ENCODE measurements at places on chromosomes 13 and 19.

- no peak for DNase-seq
These were observed 24.4 kb upstream of the URAD start for GRCh38 chr13:28012896-28013295.

DNA sequence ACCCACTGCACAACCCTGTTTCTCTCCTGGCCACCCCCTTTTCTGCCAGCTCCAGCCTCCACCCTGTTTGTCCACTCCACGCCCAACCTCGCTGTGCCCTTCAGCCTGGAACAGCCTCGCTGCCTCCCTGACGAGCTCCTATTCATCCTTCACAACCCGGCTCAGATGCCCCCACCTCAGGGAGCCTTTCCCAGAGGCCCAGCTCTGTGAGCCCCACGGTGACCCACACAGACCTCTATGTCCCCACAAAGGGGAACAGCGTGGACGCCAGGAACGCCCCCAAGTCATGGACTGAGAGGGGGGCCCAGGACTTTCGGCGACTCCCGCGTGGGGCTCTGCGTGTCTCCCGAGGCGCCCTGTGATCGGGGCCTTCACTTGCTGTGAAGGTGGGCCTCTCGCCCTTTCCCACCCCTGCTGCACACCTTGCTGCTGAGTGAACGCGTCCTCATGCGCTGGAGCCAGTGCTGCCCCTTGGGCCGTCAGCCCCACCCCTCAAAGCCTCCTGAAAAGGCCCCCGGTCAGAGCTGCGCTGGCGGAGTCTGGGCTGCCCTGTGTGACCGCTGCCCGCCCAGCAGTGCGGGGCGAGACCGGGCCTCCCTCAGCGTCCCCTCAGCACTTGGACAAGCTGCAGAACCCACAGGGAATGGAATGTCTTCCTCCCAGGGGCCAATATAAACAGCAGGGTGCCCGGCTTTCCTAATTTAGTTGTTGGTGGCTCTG lies 40.0 kb downstream of the ADPRHL1 start:
- DNase-seq: no peak

- no peak for DNase-seq
These were observed 5.8 kb downstream of the QTRT1 start for GRCh38 chr19:10706990-10707389.

DNA sequence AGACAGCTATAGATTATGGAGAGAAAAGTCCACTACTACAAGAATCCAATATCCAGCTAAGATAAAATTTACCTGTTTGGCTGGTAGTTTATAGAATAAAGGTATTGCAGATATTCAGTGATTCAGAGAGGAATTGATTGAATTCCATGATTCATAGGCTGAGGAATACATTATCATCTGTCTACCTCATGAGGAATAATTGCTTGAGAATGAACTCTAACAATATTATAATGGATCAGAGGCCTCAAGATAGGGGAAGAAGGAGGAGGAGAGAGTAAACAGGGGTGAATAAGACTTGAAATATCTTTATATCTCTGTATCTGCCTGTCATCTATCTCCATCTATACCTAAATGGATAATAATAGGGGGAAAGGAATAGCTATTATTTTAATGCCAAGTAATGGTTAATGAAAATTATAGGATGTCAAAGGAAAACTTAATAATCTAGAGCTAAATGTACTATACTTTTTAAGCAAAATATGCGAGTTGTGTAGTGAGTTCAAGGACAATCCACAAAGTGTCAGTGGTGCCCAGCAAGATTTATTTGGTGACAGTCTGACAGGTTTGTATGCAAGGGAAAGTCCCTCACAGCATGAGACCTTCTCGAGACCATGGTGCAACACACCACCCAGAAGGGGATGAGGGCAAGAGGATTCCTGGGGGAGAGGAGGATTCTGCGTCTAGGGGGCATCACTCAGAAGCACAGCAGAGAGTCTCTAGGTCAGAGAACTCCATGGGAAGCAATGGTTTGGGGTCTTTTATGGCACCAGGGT lies 224.5 kb downstream of the GPC5 start:
- DNase-seq: no peak

DNA sequence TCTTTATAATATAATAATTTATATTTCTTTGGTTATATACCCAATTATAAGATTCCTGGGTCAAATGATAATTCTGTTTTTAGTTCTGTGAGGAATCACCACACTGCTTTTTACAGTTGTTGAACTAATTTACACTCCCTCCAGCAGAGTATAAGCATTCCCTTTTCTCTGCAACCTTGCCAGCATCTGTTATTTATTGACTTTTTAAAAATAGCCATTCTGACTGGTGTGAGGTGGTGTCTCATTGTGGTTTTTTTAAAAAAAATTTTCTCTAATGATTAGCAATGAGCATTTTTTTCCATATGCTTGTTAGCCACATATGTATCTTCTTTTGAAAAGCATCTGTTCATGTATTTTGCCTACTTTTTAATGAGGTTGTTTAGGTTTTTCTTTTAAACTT lies 122.2 kb downstream of the ZNF486 start:
- no peak for DNase-seq

- DNase-seq: no peak
These were observed 5.7 kb upstream of the KCNC3 start for GRCh38 chr19:50334741-50335421.

GRCh38 chr19:35959968-35960320 lies 23.8 kb downstream of the LRFN3 start:
- DNase-seq: no peak

- DNase-seq: no peak
These were observed 145.2 kb upstream of the VSTM2B start for GRCh38 chr19:29380581-29380980.

DNA sequence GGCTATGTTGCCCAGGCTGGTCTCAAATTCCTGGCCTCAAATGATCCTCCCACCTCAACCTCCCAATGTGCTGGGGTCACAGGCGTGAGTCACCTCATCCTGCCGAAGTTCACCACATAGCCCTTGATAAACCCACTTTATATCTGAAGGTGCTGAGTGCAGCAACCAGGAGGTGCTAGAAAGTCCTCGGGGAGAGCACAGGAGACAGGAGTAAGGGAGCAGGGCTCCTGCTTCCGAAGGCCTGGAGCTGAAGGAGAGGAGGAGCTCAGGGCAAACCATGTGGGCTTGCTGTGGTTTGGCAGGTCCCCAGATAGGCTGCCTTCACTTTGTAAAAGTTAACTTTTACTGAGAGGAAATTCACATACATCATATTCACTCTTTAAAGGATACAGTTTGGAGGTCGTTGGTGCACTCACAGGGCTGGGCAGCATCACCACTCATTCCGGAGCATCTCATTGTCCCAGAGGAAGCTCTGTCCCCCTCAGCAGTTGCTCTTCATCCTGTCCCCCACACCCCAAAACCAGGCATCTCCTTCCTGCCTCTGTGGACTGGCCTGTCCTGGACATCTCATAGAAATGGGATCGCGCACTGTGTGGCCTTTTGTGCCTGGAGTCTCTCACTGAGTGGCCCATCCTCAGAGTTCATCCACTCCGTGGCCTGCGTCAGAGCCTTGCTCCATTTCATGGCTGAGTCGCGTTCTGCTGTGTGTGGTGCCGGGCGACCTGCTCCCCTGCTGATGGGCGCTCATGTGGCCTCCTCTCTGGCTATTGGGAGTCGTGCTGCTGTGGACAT lies 49.5 kb downstream of the KDM4B start:
- no peak for DNase-seq

DNA sequence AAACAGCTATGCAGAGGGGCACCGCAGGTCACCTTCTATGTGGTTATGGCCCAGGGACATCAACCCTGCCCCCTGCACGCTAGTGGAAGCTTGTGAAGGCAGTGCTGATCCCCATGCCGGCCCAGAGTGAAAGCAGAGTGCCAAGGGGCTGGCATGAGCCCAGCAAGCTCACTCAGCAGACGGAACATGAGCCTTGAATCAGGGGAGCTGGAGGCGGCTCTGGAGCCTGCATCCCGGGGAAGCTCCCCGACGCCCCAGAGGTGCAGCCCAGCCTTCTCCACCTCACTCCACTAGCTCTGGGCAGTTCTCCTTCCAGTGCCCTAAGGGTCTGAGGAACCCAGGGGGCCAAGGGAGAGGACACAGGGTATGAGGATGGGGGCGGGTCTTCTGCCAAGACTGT lies 19.0 kb upstream of the ISYNA1 start:
- DNase-seq: no peak

DNA sequence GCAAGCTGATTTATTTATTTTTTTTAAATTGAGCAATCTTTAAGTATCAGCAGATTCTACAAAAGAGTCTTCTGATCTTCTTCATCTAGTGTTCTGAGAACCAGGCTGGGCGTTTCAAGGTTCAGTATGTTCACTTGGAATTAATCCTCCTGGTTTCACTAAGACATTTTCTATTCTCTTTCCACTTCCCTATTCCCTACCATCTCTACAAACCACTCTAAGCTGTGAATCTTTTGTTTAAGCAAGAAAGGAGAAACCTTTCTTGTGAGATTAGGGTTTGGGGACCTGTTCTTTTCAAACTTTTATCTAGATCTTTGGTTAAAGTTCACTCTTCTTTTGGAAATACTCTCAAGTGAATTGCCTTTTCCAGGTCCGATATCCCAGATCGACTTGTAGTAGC lies 59.3 kb downstream of the URI1 start:
- no peak for DNase-seq

DNA sequence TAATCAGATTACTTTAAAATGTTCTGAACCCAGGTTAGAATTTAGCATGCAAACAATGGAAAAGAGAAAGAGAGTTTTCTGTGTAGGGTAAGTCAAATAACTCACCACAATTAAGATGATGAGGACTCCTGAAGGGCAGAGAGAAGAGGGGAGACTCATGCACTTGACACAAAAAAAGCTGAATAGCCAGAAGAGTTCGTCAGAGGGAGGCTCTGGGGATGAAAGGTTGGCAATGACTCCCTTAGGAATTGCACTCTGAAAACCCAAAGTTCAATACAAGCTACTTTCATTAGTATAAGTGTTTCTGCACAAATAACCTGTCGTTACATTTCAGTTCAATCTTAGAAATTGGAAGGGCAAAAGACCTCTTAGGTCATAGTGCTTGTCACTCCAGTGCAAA lies 434.4 kb upstream of the PCDH9 start:
- no peak for DNase-seq

- DNase-seq: no peak
These were observed 8.9 kb downstream of the KASH5 start for GRCh38 chr19:49396738-49397505.

GRCh38 chr13:113775451-113776145 lies 16.6 kb downstream of the TMEM255B start:
- no peak for DNase-seq

DNA sequence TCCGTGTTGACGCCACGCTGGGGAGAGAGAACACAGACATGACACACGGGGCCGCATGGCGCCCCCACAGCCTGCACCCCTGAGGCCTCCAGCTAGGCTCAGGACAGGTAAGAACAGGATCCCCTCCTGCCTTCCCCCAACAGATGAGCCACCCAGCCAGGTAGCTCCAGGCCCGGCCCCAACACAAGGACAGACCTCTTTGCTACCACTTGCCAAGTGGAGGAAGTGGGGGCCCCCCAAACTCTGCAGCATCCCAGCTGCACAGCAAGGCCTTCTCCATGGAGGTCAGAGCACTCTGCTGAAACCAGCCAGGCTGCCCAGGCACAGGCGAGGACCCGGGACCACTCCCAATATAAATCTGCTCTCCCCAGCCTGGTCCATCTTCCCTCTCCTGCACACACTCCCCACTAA lies 31.5 kb downstream of the PEPD start:
- no peak for DNase-seq

- no peak for DNase-seq
These were observed 1.8 kb upstream of the RUBCNL start for GRCh38 chr13:46388846-46389245.

DNA sequence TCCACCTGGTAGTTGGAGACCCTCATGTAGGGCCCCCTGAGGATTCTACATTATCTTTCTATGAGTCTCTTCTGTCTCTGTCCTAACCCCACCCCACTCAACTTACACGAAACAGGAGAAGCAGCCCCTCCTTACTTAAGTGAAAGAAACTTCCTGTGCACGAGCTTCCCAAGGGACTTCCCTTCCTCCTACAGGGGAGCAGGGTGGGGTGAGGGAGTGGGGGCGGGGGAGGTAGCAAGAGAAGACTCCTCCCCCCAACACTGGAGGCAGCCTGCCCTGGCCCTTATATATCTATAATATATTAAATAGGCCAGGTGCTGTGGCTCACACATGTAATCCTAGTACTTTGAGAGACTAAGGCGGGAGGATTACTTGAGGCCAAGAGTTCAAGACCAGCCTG lies 5.5 kb upstream of the PDE4C start:
- DNase-seq: no peak

DNA sequence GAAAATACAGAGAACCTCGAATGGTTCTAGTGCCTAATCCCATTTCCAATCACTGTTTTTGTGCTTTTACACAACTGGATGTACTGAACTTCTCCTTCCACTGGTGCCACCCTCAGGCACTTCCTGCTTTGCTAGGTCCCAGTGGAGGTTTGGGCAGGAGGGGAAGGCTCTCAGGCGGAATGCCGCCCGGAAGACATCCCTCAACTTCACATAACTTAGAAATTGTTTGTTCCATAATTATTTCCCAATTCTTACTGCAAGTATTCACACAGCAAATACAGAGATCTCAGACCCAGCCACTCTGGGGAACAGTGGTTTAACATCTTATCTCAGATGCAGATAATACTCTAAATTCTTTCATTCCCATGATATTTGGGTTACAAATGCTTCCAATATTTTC lies 195.7 kb upstream of the IPO5 start:
- no peak for DNase-seq

- no peak for DNase-seq
These were observed 3.6 kb downstream of the TPT1 start for GRCh38 chr13:45337395-45337794.

GRCh38 chr13:73870970-73871935 lies 263.0 kb downstream of the KLF12 start:
- no peak for DNase-seq

DNA sequence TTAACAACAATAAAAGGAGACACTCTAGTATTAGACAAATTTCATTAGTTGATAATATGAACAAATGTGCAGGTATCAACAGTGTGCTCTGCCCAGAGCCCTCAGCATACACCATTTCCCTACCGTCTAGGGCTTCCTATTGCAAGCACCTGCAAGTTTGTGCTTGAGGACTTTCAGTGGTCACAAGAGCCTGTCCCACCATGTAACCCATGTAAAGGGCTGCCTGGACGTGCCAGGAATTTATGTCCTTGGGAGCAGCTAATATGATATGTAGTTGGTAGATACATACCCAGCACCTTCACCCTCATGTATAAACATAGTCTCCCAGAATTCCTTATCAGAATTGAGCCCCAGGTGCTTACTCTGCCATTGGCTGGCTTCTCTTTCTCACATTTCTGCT lies 128.0 kb downstream of the UFM1 start:
- DNase-seq: no peak

Measured in stimulated activated CD8-positive, alpha-beta memory T cell treated with anti-CD3 and anti-CD28 coated beads, Interleukin-7, amount 100 ng/mL, for 1 hour (primary cell).